ENCODE measurements at places on chromosomes 4 and X.

GRCh38 chrX:151448509-151448908, 51.5 kb downstream of the VMA21 start:
- no peak for DNase-seq

DNA sequence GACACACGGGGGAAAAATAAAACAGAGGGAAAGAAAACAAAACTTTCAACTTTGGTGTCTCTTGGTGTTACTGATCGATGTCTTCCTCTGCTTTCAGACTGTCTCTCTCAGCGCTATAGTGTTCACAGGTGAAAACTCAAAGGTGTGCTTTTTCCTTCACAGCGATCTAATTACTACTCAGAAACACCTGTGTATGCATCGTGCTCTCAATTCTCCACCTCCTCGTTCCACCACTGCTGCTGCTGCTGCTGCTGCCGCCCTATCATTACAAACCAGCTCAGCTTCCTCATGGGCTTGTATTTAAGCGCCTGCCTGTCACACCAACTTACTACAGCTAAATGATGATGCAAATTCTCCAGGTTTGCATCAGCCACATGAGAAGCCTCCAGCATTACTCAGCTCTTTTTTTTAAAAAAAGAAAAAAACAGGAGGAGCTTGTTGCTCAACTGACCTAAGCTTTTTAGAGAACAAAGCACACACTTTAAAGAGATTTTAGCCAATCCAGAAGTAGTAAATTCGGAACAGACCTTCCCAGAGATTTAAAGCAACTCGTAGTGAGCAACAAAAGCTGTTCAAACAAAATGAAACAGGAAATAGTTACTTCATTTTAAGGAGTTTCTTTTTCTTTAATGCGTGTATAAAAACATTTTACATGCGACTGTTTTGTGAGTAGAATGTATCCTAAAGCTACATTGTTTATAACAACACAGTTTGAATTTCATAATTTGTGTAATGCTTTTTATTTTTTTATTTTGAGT, at the start of gene SLC7A11:
SLC7A11 (minus strand) TSS at position 274 of the 758 bp plus-strand sequence. CDS start 280 bp downstream, outside the sequence.
- peak; percentile 98 for DNase-seq

- DNase-seq = no peak
Measured at GRCh38 chr4:26566133-26566532, 17.8 kb upstream of the TBC1D19 start.

- DNase-seq = peak; percentile 22
Measured at GRCh38 chr4:138870737-138871554, 144.6 kb upstream of the NOCT start.
